ENCODE measurements at places on chromosomes 7 and 10.

DNA sequence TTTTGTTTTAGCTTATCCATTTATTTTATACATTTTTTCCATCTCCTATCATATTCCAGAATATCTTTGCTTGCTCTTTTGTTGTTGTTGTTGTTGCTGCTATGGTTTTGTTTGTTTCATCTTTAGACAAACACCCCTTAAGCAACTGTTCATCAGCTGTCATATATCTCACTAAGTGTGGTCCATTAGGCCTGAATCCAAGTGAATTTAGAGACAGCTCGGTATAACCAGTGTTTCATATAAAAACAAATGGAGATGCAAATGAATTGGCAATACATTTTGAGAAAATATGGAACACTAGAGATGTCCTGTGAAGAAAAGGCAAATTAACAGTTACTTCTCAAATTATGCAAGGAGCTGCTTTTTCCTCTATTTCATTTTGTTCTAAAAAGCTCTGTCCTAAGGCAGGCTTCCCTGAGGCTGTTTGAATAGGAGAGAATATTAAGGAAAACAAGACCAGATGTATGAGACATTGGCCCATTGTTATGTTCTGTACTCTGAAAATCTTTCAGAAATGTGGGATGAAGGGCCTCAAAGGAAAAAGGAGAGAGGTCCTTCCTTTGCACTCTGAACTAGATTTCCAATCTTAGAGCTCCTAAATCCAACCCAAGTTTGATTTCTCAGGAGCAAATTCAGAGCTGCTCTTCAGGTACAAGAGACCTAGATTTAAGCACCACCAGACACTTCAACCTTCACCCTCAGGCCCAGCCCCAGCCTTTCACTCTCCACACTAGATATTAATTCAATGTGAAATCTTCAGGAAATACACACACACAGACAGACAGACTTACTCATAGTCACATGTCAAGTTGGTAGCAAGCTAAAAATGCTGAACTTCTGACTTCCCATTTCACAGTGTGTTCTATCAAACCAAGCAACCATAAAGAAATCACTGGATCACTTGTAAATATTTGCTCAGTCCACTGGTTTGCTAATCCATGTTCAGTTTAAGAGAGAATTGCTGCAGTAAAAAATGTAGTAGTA, 5.4 kb downstream of the TFEC start:
- DNase-seq = no peak

DNA sequence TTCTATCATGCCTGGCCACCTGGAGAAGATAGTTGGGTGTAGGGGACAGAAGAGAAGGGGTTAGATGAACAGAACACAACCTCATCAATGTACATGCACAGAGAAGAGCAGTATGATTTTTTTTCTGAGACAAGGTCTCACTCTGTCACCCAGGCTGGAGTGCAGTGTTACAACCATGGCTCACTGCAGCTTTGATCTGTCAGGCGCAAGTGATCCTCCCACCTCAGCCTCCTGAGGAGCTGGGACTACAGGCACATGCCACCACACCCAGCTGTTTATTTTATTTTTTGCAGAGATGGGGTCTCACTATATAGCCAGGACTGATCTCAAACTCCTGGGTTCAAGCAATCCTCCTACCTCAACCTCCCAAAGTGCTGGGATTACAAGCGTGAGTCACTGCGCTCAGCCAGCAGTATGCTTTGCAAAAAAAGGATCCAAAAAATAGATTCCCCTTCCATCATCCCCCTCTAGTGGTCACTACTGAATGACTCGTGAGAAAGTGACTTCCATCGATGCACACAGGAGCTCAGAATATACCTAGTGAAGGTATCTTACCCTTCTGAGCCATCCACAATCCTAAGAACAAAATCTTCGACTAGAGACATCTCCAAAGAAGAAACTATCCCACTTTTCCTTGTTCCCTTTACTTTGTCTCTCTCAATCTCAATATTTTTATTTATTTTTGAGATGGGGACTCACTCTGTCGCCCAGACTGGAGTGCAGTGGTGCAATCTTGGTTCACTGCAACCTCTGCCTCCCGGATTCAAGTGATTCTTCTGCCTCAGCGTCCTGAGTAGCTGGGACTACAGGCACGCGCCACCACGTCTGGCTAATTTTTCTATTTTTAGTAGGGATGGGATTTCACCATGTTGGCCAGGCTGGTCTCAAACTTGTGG, 21.0 kb downstream of the ZCWPW1 start:
- no peak for DNase-seq

DNA sequence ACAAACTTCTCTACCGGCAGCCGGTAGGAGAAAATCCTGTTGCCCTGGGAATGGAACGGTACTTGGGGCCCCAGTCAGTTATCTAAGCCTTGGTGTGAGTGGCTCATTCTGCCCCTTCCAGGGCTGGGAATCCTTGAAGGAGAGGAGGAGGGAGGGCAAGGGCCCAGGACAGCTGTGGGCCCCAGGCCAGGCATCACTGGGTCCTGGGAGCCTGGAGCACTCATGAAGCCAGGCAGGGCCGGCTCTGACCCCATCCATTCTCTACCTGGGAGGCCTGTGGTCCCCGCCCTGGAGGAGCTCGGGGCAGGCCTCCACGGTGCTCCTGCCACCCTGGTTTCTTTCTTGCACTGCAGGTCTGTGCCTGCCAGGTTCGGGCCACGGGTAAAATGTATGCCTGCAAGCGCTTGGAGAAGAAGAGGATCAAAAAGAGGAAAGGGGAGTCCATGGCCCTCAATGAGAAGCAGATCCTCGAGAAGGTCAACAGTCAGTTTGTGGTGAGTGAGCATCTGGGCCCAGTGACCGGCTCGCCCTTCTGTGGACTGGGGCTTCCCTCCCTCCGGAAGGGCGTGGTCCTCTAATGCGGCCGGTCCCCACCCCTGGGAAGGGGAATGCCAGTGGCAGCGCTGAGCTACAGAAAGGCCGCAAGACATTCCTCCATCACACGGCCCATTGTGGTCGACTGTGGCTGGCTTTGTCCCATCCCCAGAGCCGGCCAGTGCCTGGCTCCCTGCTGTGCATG, 111.3 kb downstream of the RGS10 start:
- DNase-seq = no peak

GRCh38 chr10:78197628-78198272, 164.1 kb downstream of the RPS24 start:
- no peak for DNase-seq

DNA sequence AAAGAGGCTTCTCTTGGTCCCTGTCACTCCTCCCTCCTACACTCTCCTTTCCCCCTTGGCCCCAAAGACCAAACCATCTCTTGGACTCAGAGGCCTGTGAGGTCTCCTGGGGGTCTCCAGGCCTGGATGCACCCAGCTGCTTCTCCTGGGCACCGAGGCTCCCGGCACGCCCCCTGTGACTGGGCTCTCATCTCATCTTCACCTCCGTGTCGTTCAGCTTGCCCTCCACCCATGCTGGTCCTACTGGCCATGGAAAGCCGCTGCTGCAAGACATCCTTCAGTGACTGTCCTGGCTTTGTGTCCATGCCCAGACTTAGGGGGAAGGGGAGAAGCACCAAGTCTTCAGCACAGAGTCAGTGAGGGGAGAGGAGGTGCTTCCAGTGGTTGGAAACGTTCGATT, 141.4 kb upstream of the RET start:
- no peak for DNase-seq

GRCh38 chr7:30206491-30206890, 71.7 kb downstream of the MTURN start:
- no peak for DNase-seq
